ENCODE measurements at places on chromosomes 1 and 21.

GRCh38 chr1:115702959-115703358 lies 61.2 kb downstream of the VANGL1 start:
- no peak for DNase-seq

DNA sequence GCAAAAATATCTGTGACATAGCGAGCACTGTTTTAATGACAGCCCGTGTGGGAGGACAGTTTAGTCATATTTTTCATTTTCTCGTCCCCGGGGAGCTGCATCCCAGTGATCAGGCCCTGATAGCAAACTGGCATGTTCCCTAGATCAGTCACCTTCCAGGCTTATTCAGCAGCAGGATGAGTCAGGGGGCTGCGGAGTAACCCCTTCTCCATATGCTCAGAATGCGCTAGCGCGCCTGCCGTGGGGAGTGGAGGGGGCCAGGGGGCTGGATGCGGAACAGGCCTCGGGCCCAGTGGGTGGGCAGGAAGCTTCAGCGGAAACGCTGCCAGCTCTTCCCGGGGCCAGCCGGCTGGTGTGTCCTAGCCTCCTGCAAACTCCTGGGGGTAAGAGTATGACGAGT lies 94.0 kb downstream of the KCND3 start:
- DNase-seq, result peak; percentile 7

- no peak for DNase-seq
Measured at GRCh38 chr1:57782357-57782756, 358.5 kb upstream of the DAB1 start.

DNA sequence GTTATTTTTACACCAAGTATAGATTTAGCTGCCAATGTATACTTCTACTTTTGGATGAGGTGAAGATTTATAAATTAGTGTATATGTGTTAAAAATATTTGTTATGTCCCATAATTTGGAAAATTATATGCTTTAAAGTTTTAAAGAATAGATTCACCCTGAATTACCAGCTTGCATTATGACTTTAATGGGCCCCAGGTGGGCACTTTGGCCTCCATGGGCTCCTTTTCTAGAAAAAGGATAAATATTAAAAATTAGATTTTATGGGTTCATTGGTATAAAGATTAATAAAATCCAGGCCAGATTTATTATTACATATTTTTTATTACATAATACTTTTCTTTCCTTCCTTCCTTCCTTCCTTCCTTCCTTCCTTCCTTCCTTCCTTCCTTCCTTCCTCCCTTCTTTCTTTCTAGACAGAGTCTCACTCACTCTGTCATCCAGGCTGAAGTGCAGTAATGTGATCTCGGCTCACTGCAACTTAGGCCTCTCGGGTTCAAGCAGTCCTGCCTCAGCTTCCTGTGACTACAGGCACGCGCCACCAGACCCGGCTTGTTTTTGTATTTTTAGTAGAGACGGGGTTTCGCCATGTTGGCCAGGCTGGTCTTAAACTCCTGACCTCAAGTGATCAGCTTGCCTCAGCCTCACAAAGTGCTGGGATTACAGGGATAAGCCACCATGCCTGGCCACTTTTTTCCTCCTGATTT lies 21.9 kb downstream of the KMO start:
- no peak for DNase-seq

DNA sequence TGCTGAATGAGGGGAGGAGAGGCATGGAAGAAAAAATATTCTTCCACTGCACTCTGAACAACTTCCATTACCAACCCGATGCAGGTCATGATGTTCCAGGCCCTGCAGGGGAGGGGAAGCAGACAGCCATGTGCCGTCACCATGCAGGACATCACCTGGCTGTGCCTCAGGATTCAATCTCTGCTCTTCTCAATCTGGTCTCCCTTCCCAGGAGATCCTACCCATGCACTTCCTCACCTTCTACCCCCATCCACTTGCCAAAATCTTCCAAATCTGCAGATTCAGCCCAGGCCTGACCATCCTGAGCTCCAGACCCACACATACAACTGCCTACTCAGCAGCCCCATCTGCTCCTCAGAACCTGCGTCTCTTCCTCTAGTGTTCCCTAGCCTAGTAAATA lies 5.8 kb upstream of the PAQR6 start:
- no peak for DNase-seq

- DNase-seq, result no peak
Measured at GRCh38 chr21:34908419-34909055, 140.6 kb downstream of the RUNX1 start.

DNA sequence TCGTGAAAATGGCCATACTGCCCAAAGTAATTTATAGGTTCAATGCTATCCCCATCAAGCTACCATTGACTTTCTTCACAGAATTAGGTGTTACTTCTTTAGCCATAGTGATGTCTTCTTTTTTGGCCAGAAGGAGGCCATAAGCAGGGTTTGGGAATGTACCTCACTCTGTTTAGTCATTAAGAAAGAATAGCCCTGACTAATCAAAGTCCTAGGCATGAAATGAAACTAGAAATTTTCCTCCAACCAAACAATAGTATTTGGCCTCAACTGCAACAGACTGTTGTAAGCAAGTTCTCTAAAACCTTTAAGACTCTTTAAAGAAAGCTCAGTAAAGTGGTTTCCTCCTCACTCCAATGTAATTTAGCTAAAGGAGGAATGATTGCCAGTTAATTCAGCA lies 163.9 kb downstream of the AKT3 start:
- DNase-seq, result no peak

GRCh38 chr1:211828584-211829342 lies 1.8 kb downstream of the LPGAT1 start:
- no peak for DNase-seq

DNA sequence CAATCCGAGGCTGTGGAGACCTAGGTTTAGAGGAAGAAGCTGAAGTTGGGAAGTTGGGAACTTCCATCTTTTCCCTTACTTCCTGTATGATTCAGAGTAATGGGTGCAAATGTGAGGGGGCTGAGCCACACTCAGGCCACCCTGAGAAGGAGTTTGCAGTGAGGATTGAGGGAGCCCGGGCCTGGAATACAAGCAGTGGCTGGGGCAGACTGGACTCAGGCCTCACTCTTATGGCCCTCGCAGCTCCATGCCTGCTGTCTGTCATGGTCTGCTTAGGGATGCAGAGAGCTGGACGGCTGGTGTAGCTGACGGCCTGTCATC lies 73.7 kb upstream of the RAB4A start:
- DNase-seq, result no peak

GRCh38 chr1:150332651-150333290 lies 11.4 kb downstream of the PRPF3 start:
- DNase-seq, result no peak

GRCh38 chr1:42848823-42849537 lies 2.6 kb downstream of the ZNF691 start:
- DNase-seq, result no peak

DNA sequence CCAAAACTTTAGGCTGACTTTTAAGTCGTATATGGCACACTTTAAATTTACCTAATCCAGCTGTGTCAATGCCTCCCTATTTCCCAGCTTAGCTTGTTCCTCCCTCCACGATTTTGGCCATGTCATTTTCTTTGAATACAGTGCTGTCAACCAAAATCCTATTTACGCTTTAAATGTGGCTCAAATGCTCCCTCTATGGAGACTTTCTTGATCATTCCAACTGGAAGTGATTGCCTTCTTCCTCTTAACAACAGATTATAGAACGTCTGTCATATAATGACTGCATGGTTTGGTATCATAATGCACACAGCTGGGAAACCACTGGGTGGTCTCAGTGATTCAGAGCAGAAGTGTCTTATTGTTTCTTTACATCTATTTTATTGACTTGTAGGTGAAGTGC lies 18.9 kb upstream of the BATF3 start:
- DNase-seq, result no peak

GRCh38 chr1:237867380-237867888 lies 23.3 kb downstream of the ZP4 start:
- no peak for DNase-seq

DNA sequence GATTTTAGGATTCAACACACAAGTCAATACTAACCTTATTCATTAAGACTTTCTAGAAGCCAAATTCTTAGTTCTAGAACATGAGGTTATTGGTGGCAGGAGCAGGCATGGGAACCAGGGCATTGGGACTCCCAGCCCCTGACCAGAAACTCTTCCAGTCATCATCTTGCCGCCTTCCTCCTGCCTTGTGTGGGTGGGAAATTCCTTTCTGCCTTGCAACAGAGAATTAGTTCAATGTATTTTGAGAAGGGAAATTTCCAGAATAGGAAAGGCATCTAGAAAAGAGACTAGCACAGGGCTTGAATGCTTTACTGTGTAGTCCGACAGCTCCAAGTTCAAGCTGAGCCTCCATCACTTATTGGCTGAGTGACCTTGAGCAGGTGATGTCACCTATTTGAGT lies 8.7 kb downstream of the GRHL3 start:
- DNase-seq, result no peak

GRCh38 chr21:42509244-42509643 lies 4.4 kb upstream of the SLC37A1 start:
- DNase-seq, result no peak

DNA sequence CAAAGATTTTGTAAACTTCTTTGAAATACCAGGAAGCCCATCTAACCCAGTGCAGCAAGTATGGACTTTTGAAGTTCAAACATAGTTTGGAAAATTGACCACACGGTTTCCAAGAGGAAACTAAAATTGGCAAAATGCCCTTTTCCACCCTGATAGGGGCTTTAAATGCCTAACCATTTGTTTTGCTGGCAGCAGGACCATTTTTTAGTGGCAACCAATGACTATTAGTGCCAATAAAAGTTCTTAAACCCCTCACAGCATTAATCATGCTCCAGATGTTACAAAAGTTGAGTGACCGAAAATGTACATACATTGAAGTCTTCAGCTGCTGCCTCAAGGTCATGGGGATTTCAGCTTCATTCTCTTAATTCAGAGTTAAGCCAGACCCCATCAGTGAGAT lies 46.4 kb upstream of the ENAH start:
- DNase-seq, result no peak

DNA sequence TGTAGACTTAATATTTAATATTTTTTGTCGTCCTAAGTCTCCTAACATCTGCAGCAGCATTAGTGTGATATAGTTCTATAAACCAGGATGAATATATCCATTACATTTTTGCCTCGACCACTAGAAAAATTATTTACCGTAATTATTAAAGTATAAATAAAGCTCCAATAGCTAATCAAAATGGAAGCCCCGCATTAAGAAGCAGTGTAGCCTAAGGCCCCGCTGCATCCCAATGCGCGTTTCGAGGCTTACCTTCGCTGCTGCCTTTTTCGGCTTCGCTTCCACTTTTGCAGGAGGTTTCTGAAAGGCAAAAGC lies 891 bp downstream of the HMGN1 start:
- no peak for DNase-seq

GRCh38 chr1:181947441-181947840 lies 114.1 kb downstream of the ZNF648 start:
- no peak for DNase-seq

DNA sequence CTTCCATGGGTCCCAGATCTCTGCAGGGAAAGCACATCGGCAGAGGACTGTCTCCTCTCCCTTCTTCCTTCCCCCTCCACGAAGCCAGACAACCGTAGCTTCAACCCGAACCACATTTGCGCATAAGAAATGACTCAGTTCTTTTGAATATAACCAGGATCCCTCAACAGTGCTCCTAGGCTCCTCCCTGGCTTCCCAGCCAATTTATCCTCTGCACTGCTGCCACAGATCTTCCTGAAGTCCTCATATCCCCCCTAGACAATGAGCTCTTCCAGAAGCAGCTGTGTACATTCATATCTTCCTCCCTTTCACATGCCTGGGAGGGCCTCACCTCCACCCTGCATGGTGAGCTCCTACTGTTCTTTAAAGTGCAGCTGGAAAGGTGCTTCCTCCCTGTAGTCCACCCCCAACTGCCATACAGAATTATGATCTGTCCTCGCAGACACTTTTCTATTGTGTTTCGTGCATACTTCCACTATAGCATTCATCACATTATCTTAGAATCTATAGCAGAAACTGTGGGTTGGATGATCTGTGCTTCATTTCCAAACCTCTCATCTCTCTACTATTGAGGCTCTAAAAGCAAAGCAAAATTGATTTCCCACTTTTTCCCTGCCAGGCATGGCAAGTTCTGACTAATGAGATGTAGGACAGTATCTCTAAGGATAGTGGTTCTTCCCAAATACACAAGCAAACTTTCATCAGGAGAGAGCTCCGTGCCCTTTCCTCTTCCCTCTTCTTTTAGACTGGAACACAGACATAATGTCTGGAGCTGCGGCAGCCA lies 179.3 kb upstream of the HMGB4 start:
- peak; percentile 35 for DNase-seq

DNA sequence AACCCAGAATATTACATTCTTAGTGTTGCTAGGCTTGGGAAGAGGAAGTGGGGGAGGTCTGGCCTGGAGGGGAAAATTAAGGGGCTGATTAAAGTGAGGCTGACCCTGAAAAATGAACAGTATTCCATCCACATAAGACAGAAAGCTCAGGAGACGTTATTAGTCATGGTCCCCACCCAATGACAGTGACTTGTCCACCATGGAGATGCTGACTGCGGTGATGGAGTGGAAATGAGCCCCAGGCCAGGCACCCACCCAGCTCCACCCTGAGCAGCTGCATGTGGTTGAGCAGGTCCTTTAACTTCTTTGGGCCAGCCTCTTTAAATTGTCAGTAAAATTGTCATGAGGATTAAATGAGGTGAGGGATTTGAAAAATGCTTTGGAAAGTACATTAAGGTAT lies 1.4 kb upstream of the SPRR4 start:
- DNase-seq, result no peak

- peak; percentile 51 for DNase-seq
Measured at GRCh38 chr1:52904927-52905698, 16.4 kb downstream of the ECHDC2 start.

GRCh38 chr1:6273380-6273891 lies 12.5 kb upstream of the GPR153 start:
- DNase-seq, result peak; percentile 72

DNA sequence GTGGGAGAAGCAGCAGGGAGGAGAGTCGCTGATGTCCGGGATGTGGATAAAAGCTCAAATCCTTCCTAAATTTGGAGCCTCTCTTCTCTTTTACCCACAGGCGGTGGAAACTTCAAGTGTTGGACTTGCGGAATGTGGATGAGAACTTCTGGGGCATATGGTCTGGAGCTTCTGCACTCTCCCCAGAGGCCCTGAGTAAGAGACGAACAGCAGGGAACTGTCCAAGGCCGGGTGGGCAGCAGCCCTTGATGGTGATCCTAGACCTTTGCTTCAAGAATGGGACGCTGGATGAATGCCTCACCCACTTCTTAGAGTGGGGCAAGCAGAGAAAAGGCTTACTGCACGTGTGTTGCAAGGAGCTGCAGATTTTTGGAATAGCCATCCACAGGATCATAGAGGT lies 1.9 kb downstream of the PRAMEF12 start:
- no peak for DNase-seq
